ENCODE measurements at places on chromosomes 3 and 15. TPM values are rescaled to one million over a fixed set of nuclear protein-coding genes. Genes with fewer than 3 reads are reported as not detected.

Gene SLC22A14
- not detected for total RNA-seq

Gene ARGFX
- not detected for total RNA-seq

Gene CCRL2
- 1.2 TPM for total RNA-seq

Gene SEC22A
- 14.6 TPM for total RNA-seq

Gene ITPKA
- 2.7 TPM for total RNA-seq

DNA sequence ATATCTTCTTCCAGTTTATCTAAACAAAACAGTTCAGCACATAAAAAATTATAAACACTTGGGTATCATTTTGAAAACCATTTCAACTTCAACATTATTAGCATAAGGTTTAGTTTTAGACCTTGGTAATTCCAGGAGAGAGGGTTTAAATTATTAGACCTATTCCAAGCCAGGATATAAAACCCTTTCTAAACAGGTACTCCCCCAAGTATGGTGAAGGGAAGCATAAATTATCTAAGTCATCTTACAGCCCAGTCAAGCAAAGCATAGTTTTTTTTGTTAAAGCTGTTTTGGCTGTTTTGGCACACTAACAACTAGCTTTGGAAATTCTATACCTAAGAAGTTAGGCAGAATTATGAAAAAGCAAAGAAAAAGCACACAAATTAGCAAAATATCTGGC is 87.3 kb downstream of the FBN1 start:
- no peak for DNase-seq

- peak; percentile 86 for DNase-seq
Observed at GRCh38 chr15:78004919-78005634, 72.4 kb downstream of the TBC1D2B start.

GRCh38 chr3:45861043-45861719 is 19.3 kb upstream of the LZTFL1 start:
- no peak for DNase-seq
